ENCODE measurements at places on chromosomes 3 and 15. TPM values are rescaled to one million over a fixed set of nuclear protein-coding genes. Genes with fewer than 3 reads are reported as not detected.

DNA sequence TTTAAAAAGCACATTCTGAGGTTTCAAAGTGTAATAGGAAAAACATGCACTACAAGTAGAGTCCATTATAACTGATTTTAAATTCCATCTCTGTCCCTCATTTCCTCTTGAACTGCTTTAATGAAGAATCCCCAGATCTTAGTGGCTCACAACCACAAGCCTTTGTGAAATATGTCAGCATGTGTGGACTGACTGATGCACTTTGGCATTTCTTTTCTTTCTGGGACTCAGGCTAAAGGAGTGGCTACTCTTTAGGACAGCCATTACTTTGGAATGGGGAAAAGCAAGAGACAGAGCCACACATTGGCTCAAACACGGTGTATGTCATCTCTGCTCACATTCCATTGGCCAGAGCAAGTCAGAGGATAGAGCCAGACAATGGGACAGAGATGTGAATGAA is 139.6 kb downstream of the GRM7 start:
- no peak overlapping the region for H3K4me3 ChIP-seq
- no peaks in the 10 kb centered on the region for H3K4me1 ChIP-seq
- H3K27me3 ChIP-seq = no peaks in the 10 kb centered on the region
- H3K27ac ChIP-seq = no peak overlapping the region

The CLRN1 gene
- total RNA-seq = not detected

GRCh38 chr3:26652164-26652563 is 29.6 kb downstream of the LRRC3B start:
- H3K4me3 ChIP-seq = no peak overlapping the region
- H3K27me3 ChIP-seq = no peaks in the 10 kb centered on the region
- no peaks in the 10 kb centered on the region for H3K4me1 ChIP-seq
- no peaks in the 10 kb centered on the region for H3K36me3 ChIP-seq
- H3K27ac ChIP-seq = no peak overlapping the region

- no peak overlapping the region for H3K4me3 ChIP-seq
- H3K27ac ChIP-seq = no peak overlapping the region
- no peaks in the 10 kb centered on the region for H3K4me1 ChIP-seq
- H3K36me3 ChIP-seq = no peaks in the 10 kb centered on the region
Observed at GRCh38 chr3:72673011-72673771, 175.1 kb downstream of the SHQ1 start.

The NUP210 gene
- 125 TPM for total RNA-seq

DNA sequence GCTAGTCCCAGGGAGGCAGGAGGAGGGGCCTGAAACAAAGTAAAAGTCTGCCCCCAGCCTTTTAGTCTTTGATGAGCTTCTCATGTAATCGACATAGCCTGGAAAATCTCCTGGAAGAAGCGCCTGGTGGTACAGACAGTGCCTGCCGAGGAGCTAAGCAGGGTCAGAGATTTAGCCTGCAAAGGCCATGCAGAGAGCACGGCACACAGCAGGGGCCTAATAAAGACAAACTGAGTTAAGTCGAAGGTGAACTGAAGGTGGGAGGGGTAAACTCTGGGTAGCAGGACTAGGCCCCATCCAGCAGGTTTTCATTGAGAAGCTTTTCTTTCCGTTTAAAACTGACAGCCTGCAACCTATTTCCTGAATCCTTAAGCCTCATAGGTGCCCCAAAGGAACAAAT is 115.5 kb upstream of the ABHD17C start:
- H3K27ac ChIP-seq = no peak overlapping the region
- no peaks in the 10 kb centered on the region for H3K36me3 ChIP-seq
- H3K4me3 ChIP-seq = no peak overlapping the region
- DNase-seq = no peak

DNA sequence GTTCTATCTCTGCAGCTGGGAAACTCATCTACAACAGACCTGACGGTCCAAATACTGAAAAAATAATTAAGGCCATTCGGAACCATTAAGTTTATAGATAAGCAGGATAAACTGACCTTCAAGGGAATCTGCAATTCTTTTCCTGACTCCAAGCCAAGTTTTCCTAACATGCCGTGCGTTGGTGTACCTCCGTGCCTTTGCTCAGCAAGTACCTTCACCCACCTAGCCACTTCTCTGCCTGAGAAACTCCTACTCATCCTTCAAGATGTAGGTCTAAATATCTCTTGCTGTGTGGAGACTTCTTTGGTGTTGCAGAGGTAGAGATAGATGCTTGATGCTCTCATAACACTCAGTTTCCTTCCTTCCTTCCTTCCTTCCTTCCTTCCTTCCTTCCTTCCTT is 24.2 kb upstream of the BNC1 start:
- H3K27me3 ChIP-seq = no peaks in the 10 kb centered on the region
- no peak overlapping the region for H3K4me3 ChIP-seq
- no peak for DNase-seq

GRCh38 chr3:37811625-37812498 is 49.8 kb upstream of the CTDSPL start:
- no peak overlapping the region for H3K4me3 ChIP-seq
- no peak for DNase-seq
- H3K4me1 ChIP-seq = no peaks in the 10 kb centered on the region
- peaks cover 1% of the 10 kb centered on the region for H3K27me3 ChIP-seq

DNA sequence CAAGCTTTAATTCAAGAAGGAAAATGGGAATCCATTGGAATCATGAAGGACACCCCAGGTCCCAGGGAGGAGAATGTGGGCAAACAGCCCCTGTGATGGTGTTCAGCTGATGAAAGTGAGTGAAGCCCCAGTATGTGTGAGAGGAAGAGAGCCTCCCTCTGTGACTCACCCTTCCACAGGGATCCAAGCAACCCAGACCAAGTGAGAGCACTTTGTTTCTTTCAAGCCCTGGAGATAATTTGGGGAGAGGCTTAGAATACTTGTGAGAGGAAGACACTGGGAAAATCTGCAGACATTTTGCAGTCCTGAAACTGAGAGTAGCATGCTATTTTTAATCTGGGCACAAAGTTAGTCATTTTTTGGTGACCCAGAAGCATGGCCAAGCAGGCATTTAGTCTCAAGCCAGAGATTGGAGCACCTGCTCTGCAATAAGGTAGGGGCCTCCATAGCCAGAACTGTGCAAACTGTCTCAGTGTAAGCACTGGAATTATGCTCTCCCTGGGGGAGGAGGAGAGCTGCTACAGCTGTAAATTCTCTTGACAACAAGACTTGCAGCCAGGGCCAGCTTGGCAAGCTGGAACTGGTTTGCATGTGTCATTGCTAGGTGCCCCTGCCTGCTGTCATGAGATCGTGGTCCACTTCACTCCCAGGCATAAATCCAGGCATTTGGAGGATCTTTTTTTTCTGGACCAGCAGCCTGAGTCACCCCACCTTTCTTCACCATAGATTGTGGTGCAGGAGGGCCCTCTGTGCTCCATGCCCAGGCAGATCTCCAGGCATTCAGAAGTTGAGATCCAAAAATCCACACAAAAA is 537.8 kb upstream of the DPPA4 start:
- H3K4me1 ChIP-seq = no peaks in the 10 kb centered on the region
- peaks cover 3% of the 10 kb centered on the region for H3K27me3 ChIP-seq
- no peak overlapping the region for H3K27ac ChIP-seq
- H3K36me3 ChIP-seq = no peaks in the 10 kb centered on the region
- no peak for DNase-seq

GRCh38 chr3:43338295-43338694 is 52.0 kb downstream of the SNRK start:
- no peaks in the 10 kb centered on the region for H3K27me3 ChIP-seq
- peak; percentile 18 for DNase-seq
- H3K27ac ChIP-seq = no peak overlapping the region
- no peaks in the 10 kb centered on the region for H3K4me1 ChIP-seq
- H3K36me3 ChIP-seq = peaks cover 95% of the 10 kb centered on the region
- H3K4me3 ChIP-seq = no peak overlapping the region

The MTFMT gene
- total RNA-seq = 6.1 TPM

DNA sequence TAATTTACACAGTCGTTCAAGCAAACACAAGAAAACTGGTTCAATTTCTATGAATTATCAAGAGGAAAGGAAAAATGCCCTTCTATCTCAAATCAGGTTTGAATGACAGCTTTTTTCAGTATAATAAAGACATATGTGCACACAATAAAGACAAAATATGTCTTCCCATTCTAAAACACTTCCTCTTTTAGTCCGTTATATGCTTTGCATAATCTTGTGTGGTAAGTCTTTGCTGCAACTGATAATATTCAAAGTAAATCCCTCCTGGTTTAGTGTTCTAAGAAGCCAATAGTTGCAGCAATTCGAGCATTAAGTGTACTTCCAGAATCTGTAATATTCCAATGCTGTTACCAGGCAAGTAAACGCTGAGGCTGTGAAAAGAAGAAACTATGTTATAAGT is 43.7 kb upstream of the MAPKBP1 start:
- no peak for DNase-seq
- no peaks in the 10 kb centered on the region for H3K4me1 ChIP-seq
- H3K4me3 ChIP-seq = no peak overlapping the region
- peaks cover 64% of the 10 kb centered on the region for H3K36me3 ChIP-seq
- no peaks in the 10 kb centered on the region for H3K27me3 ChIP-seq

The CHRNA7 gene
- total RNA-seq = not detected

DNA sequence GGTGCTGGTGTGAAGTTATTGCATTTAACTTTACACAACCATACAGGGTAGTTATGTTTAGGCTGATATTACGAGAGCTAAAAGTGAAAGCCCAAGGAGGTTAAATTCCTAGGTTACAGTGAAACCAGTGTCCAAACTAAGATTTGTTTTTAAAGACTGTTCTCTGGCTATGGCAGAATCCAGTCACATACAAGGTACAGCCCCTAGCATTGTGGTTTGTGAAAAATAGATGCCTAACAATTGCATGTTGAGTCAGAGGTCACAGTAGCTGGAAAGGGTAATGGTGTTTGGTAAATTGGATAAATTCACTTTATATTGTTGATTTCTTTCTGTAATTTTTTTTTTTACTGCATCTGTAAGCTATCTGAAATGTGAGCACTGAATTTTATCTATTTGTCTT is 614.6 kb upstream of the TBL1XR1 start:
- peaks cover 13% of the 10 kb centered on the region for H3K4me1 ChIP-seq
- H3K4me3 ChIP-seq = no peak overlapping the region
- H3K27me3 ChIP-seq = no peaks in the 10 kb centered on the region
- no peak overlapping the region for H3K27ac ChIP-seq

GRCh38 chr3:168124291-168124690 is 28.6 kb upstream of the GOLIM4 start:
- DNase-seq = no peak
- H3K36me3 ChIP-seq = no peaks in the 10 kb centered on the region
- H3K27ac ChIP-seq = no peak overlapping the region
- no peaks in the 10 kb centered on the region for H3K4me1 ChIP-seq

The SERPINI1 gene
- 2.4 TPM for total RNA-seq

The WNT7A gene
- 2.5 TPM for total RNA-seq

- H3K4me1 ChIP-seq = no peaks in the 10 kb centered on the region
- peaks cover 5% of the 10 kb centered on the region for H3K27me3 ChIP-seq
- no peak overlapping the region for H3K27ac ChIP-seq
- no peaks in the 10 kb centered on the region for H3K36me3 ChIP-seq
Observed at GRCh38 chr15:57370929-57371328, 5.4 kb upstream of the CGNL1 start.

DNA sequence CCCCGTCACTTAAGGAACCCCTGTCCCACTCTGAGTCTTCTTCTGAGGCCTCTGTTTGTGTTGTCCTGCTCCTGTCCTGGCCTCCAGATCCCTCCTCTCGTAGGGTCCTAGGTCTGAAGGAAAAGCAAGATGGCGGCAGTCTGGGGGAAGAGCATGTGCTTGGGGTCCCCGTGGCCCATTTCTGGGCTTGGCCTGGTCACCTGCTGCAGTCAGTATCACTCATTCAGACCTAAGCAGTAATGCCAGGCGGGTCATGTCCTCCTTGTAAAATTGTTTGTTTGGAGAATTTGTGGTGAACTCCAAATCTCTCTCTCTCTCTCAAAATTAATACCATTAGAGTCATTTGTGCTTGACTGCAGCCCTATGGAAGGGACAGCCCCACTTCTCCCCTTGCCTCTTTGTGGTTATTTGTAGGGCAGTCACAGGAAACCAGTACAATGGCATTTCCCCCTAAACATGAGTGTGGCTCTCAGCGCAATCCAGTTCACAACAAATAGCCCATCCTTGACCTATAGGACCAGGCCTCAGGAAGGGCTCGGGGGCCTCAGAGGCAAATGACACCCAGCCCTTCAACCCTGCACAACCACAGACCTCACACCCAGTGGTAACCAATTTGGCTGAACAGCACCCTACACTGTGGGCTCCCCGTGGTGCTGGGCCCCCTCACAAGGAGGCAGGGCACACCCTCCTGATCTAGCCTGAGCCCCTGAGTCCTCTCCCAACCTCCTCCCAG is 173.5 kb downstream of the OR4M2 start:
- peaks cover 26% of the 10 kb centered on the region for H3K4me1 ChIP-seq
- H3K36me3 ChIP-seq = no peaks in the 10 kb centered on the region
- H3K27ac ChIP-seq = no peak overlapping the region
- DNase-seq = no peak

The RPSA gene
- total RNA-seq = 1,171 TPM

DNA sequence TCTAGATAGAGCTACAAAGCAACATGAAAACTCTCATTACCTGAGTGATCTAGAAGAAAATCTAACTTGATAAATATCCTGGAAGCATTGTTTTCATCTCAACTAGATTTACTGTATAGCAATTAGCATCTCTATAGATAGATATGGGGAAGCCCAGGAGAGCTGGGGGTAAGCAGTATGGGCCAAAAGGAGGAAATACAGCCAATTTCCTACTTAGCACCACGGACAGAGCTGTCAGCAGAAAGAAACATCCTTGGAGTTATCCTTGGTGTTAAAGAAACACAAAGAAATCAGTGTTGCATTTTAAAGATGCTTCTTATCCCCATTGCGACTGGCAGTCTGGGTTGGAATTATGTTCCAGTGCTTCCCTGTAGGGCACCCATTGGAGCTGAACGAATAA is 126.2 kb downstream of the TIGIT start:
- no peak overlapping the region for H3K4me3 ChIP-seq
- no peak for DNase-seq
- H3K36me3 ChIP-seq = no peaks in the 10 kb centered on the region
- H3K27me3 ChIP-seq = no peaks in the 10 kb centered on the region
- H3K4me1 ChIP-seq = no peaks in the 10 kb centered on the region
- no peak overlapping the region for H3K27ac ChIP-seq

All from CD4-positive, CD25-positive, alpha-beta regulatory T cell (primary cell).